NCI-H1694 (cell line): ENCODE measurements at places on chromosomes 1 and 21.
A peak's percentile ranks its signal among the peaks of the same experiment; 100 is the strongest.

- no peak for DNase-seq
These were observed 73.5 kb downstream of the SGIP1 start for GRCh38 chr1:66607458-66607857.

- no peak for DNase-seq
These were observed 366.4 kb upstream of the ZP4 start for GRCh38 chr1:238257018-238257621.

- peak; percentile 62 for DNase-seq
These were observed 8.2 kb downstream of the MATN1 start for GRCh38 chr1:30715216-30715615.

DNA sequence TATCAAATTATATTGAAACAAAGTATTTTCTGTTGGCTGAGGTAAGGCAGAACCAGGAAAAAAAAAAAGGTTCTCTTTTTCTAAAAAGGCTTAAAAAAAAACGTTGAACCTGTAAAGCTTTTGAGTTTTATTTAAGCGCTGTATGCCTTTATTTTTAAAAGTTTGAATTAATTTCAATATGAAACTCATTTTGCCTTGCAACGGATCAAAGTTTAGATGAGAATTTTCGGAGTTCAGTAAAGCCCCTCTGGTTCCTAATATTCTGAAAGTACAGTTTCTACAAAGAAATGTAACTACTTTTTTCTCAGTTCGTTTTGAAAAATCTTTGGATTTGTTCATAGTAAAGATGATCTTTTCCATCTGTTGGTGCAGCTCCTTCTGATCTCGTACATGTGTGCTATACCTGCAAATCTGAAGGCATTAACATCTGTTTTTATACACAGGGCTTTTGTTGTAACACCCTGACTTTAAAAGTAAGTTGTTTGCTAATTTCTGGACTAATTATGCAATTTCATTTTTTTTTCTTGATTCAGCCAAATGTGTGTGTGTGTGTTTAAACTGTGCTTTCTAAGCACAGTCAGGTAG is 1.7 kb downstream of the ZBTB18 start:
- no peak for DNase-seq

GRCh38 chr1:55826381-55827080 is 611.4 kb upstream of the USP24 start:
- no peak for DNase-seq

DNA sequence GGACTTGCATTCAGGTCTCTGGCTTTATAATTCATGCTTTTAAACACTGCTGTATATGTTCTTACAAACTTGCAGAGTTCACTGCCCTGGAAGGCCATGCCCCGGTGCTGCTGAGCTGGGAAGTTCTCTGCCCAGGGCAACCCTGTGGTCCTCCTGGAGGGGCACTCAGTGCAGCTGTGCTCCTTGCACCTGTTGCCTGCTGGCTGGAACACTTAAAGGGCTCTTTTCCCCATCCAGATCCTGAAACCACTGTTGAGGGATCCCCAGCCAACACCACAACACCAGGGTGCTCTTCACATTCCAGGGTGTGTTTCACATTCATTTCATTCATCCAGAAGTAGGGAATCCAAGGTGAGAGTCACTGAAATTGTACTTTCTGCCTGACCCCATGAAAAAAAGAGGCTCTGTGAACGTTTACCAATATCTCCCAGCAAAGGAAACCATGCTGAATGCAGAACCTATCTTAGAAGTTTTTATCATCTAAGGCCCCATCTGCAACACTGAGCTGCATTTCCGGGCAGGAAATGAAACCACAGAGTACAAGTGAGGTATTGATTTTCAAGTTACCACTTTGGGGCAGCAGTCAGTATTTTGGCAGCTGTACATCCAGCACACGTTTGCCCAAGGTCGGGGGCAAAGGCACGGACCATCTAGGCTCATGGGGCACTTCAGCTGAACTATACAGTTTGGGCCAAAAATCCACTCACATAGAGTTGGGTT is 16.4 kb upstream of the KIAA0040 start:
- DNase-seq, result no peak

GRCh38 chr1:224114787-224115175 is 870 bp downstream of the FBXO28 start:
- no peak for DNase-seq

- DNase-seq, result peak; percentile 54
These were observed 31.4 kb downstream of the CLSTN1 start for GRCh38 chr1:9792156-9793042.

DNA sequence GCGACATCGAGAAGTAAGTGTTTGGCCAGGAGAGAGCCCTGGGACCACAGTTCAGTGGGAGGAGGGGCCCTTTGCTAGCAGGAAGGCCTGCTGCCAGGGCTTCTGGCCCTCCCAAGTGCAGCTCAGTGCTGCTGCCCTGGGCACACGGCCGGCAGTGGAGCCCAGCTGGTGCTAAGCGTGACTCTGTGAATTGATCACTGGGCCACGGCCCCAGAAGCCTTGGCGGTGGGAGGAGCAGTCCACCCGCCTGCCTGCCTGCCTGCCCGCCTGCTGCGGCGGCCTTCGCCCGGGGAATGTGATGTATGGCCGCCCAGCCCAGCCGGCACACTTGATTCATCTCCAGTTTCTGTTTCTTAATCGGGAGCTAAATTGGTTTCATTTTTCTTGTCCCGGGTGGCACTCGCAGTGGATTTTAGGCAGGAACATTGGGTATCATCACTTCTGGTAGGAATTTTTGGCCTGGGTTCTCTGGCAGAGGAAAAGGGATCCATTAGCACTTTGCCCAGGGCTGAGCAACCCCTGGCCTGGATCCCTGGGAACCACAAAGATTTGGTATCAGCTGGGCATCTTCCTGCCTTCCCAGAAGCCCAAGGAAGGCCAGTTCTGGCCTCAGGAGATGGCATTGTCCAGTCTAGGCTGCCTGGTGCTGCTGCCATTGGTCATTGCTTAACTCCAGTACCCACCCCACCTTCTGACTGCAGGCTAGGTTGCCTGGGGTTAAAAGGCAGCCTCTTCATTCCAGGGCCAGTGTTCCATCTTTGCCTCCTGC is 28.6 kb downstream of the TMEM53 start:
- no peak for DNase-seq

- DNase-seq, result no peak
These were observed 1.9 kb downstream of the PABPC4 start for GRCh38 chr1:39574646-39575045.

GRCh38 chr1:244162786-244163530 is 111.9 kb downstream of the ZBTB18 start:
- DNase-seq, result no peak

DNA sequence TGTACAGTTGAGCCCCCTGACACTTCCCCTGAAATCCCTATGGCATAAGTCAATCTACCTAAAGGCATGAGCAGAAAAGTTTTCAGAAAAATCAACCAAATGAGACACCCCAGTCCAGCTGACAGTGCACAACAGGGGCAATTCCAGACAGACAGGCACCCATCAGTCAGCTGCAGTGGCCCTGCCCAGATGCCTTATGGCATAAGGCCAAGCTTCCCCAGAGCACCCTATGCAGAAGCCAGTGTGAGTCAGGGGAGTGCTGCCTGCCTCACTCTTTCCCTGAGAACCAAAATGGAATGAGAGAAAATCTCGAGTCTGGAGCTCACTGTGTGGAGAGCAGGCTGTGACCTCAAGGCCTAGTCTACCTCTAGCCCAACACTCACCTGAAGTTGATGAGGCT is 38.1 kb downstream of the MRAP start:
- peak; percentile 88 for DNase-seq
